ENCODE measurements at places on chromosomes 5 and 9.

GRCh38 chr9:109133533-109133932 lies 13.8 kb upstream of the TMEM245 start:
- DNase-seq = no peak

DNA sequence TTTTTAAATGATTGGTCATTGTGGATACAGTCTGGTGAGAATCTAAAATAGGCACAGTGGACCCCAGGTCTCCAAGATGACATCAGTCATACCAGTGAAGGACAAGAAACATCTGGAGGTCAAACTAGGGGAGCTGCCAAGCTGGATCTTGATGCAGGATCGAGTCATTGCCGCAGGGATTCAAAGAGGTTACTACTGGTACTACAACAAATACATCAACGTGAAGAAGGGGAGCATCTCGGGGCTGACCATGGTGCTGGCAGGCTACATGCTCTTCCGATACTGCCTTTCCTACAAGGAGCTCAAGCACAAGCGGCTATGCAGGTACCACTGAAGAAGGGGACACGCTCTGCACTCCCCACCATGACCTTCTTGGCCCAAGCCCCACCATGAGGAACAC lies 20.9 kb downstream of the FOXB2 start:
- no peak for DNase-seq

- DNase-seq = no peak
Measured at GRCh38 chr9:137030538-137031527, 1.1 kb downstream of the FUT7 start.

GRCh38 chr5:162565-163337 lies 28.5 kb upstream of the LRRC14B start:
- no peak for DNase-seq

DNA sequence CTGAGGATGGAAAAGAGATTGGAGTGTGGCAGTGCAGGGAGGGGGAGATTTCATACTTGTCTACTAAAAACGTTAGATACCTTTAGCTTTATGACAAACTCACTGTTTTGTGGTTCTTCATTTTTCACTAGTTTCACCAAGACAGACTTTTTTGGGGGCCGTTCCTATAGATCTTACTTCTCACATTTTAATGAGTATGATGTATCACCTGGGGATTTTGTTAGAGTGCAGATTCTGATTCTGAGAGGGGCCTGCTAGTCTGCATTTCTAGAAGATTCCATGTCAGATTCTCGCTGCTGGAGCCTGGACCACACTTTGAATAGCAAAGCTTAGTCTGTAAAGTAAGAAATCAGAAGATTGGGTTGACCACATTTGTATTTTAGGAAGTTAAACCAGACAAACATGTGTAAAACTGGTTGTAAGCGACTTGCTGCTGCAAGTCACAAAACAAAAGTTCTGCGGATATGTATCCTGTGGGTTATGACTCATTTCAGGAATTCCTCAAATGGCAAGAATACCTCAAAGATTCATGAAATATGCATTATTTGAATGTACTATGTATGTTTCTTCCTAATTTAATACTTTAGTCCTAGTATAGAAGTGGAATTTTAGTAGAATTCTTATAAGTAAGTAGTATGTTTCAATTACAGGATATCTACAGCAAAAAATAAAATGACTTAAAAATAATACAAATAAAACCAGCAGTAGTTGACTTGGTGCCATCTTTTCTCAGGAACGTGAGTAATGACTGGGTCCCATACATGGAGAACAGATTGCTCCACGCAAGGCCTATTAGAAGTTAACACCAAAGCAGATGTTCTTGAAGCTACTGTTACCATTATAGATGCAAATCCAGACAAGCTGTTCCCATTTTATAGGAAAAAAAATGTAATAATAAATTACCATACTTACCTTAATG lies 27.8 kb downstream of the NFIL3 start:
- no peak for DNase-seq

GRCh38 chr9:36258996-36259533 lies 817 bp upstream of the GNE start:
- DNase-seq = no peak

DNA sequence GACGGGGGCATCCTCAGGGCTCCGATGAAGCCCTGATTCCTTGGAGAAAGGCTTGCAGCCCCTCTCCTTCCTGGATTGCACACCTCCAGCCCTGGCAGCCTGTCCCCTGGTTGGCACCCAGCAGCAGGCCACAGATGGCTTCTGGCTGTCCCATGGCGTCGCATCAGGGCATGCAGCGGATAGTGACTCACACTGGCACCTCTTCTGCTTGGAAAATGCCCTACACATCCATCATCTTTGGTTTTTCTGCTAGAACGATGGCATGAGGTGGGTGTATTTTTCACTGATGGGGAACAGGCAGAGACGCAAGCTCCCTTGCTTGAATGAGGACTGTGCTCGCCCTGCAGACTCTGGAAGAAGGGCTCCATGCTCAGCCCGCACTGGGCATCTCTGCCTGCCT lies 23.2 kb upstream of the IER5L start:
- DNase-seq = no peak
